ENCODE measurements at places on chromosomes 1 and 21. TPM values are rescaled to one million over a fixed set of nuclear protein-coding genes. Genes with fewer than 3 reads are reported as not detected.

Gene C1QTNF12
- polyA plus RNA-seq = 2.1 TPM

Gene KRTAP19-2
- polyA plus RNA-seq = not detected

Gene RIMKLA
- polyA plus RNA-seq = 3.2 TPM

Gene CD5L
- polyA plus RNA-seq = not detected

Gene OR2T4
- polyA plus RNA-seq = not detected

Gene IGFN1
- not detected for polyA plus RNA-seq

Gene RXFP4
- polyA plus RNA-seq = not detected

Gene TDRD5
- polyA plus RNA-seq = 0.22 TPM

Gene OLIG2
- polyA plus RNA-seq = 0.93 TPM

Gene SLC44A5
- 1.4 TPM for polyA plus RNA-seq

Gene ARTN
- 17.4 TPM for polyA plus RNA-seq

Gene KRTAP7-1
- not detected for polyA plus RNA-seq

Gene LCE2B
- polyA plus RNA-seq = not detected

All from H1 (cell line).